ENCODE measurements at places on chromosomes 6 and 20.

GRCh38 chr6:77715588-77715987 is 62.7 kb downstream of the MEI4 start:
- DNase-seq: no peak

- no peak for DNase-seq
Measured at GRCh38 chr6:16419636-16420336, 181.4 kb downstream of the GMPR start.

GRCh38 chr6:32212076-32212760 is 11.6 kb downstream of the NOTCH4 start:
- DNase-seq: peak; percentile 76

GRCh38 chr6:80280262-80281010 is 174.0 kb downstream of the BCKDHB start:
- peak; percentile 86 for DNase-seq

DNA sequence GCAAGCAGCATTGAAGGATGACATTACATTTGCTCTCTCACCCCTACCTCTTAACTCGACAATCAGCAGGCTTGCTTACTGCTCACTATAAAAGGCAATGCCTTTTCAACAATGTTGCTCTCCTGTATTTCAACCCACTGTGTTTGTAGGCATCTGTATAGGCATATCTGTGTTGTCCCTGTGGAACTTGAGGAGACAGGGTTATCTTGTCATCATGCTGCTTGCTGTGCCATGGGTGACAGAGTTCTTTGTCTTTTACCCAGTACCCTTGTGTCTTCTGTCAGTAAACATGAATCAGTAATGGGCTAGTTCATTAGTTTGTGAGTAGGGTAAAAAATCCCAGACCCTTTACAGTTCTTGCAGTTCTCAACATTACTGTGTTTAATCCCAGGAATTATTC is 25.2 kb downstream of the PHF3 start:
- DNase-seq: no peak
